ENCODE measurements at places on chromosomes 2 and 18. TPM values are rescaled to one million over a fixed set of nuclear protein-coding genes. Genes with fewer than 3 reads are reported as not detected.

DNA sequence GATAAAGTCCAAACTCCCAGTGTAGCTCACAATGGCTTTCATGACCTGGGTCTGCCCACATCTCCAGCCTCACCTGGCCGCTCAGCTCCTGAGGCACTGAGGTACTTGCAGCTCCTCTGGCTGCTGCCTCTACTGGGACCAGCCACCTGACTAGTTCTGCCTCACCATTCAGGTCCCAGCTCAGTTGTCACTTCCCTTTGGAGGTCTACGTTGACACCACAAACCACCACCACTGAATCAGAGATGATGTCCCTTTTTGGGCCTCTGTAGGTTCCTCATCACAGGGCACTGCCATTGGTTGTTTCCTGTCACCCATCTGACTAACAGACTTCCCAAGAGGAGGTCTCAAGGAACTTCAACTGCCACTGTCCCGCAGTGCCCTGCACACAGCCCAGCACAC, 21.2 kb downstream of the SPP2 start:
- no peak for DNase-seq

DNA sequence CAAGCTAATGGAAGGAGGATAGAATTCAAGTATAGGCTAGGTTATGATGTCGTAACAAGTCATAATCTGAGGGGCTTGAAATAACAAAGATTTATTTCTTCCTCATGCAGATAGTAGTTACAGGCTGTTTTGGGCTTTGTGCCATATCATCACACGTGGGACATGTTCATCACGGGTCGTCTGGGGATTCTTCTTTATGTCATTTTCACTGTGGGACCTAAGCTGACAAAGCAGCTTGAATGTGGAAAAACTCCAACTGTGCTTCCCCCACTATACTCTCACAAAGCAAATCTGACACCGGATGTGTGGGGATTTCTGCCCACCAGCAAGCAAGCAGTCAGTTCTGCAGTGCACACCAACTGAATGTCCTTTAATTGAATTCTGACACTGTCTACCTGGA, 124.8 kb downstream of the LTBP1 start:
- no peak for DNase-seq

DNA sequence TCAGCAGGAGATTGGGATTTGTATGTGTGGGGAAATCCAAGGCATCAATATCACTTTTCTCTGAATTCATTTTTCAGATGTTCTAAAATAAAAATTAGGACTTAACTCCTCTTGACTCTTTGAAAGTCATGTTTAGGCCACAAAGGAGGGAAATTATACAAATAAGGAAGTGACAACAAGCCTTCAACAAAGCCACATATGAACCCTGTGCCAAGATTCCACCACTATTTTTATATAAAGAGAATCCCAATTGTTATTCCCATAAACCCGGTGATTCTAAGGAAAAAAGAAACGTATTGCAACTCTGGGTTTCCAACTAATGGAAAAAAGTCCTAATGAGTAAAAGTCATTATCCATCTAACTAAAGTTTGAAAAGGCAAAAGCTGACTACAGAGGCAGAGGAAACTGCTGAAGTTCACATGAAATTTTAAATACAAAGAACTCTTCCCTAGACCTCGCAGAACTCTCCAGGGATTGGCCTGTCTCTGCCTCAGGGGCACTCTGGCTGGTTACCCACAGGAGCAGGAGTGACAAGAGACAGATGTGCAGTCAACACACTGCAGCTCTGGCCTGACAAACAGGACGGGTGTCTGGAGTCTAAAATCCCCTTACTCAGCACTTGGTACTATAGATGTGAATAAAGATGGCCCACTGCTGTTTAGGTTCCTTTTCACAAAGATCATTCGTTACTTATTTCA, 11.5 kb downstream of the NPC1 start:
- DNase-seq = no peak

DNA sequence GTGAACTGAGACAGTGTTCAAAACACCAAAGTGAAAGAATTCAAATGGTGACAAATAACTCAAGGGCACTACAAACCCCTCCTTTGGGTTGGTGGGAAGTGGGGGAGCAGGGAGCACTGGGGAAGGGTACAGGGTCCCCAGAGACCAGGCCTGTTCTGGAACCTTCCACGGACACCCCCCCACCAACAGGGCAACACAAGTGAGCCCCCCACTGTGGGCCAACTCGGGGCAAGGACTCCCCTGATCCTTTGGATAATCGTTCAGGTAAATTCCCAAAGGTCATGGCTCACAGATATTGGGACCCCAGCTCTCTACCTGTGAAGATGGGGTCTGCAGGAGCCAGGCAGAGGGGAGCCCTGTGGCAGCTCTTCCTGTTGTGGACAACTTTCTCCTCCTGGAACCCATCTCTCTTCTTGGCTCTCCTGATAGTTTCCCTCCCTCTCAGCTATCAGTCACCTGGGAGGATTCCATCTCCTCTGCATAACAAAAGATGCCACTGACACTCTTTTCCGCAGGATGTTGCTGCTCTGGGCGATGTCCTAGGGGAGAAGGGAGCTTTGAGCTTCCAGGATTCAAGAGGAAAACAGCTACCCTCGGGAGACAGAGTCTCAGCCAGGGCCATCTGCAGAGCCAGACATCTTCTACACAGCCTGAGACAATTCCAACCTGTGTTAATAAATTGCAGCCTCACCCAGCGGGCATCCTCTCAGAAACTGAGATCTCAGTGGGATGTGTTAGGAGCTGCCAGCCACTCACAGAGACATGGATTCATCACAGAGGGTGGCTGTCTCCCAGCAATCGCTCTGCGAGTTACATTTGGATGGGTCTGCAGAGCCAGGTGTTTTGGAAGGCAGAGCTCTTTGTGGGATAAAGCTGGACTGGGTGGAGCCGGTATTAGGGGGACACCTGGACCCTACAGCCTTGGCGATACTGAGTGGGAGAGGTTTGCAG, 35.4 kb downstream of the MBP start:
- DNase-seq = no peak

DNA sequence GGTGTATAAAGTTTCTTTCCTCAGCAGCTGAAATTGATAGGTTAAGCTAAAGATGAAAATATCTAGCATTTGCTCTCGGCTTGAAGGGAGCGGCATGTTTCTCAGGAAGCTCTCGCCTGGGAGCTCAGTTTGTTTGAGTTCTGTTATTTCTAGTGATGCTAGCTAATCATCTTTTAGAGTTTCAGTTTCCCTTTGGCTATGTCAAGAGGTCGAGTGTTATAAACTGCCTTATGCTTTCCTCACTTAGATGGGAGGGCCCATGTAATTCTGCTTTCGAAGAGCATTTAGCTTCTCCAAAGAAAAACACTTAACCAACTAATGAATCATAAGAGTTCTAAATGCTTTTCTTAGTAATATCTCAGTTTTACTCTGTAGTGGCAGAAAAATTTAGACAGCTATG, 33.6 kb downstream of the PLCL1 start:
- DNase-seq = no peak

DNA sequence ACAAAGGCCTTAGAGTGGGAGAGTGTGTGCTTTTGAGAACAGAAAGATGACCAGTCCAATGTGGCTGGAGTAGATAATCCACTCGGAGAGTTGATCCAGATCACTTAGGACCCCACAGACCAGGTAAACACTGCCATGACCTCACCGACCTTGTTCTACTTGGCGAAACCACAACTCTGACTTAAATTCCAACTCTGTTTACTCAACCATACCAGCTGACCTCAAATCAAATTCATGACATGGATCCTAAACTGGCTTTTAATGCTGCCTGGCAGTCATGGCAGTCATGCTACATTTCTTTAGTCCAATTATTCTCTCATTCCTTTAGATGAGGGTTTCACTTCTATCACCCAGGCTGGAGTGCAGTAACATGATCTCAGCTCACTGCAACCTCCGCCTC, 347.1 kb upstream of the FAM98A start:
- DNase-seq = no peak

- DNase-seq = no peak
Measured at GRCh38 chr2:16745466-16745865, 79.8 kb upstream of the CYRIA start.

- DNase-seq = no peak
Measured at GRCh38 chr2:75844651-75845050, 133.9 kb upstream of the GCFC2 start.

DNA sequence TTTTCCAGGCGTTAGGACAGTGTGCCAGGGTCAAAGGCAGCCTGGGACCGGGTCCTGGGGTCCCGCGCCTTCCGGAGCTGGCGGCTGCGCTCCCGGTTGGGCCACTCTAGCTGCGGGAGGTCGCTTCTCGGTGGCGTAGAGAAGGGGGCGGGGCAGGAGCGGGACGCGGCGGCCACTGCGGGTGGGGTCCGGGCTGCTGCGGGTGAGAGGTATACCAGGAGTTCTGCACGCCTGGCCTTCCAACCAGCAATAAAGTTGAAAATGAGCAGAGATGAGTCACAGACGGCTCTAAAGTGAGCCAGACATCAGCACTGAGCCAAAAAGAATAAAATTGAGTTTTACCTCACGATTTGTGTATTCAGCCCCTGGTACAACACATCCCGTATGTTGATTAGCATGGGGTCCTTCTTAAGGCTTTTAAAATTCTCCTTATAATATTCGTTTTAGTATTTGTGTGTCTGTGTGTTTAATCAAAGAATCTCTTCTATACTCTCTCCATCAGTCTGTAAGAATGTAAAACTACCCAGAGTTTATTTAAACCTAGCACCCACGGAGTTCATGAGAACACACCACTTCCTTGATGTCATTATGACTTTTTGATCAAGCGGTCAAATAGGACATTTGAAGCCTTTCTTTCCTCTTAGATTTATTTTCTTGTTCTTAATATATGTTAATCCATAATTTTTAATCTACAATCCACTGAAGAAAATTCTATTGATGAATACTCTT, at the start of gene C1GALT1C1L:
C1GALT1C1L (minus strand) TSS at position 108 of the 729 bp plus-strand sequence; CDS start at position 1, 107 bp downstream.
- peak; percentile 4 for DNase-seq

- DNase-seq = no peak
Measured at GRCh38 chr2:10160203-10160955, 37.8 kb downstream of the RRM2 start.

DNA sequence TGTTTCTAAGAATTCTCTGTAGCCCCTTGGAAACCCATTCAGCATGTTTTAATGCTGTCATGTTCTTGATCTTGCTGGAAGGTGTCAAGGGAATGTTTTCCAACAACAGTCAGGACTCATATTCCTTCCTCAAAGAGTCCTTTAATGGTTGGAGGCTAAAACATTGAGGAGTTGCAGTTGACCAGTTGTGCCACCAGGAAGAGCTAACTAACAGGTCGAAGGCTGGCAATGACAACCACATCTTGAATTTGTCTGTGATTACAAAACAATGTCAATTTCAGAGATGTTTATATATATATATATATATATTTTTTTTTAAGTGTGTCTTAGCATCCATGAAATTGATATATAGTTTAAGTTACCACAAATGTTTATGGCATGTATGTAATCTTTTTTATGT, 151.5 kb downstream of the INO80D start:
- DNase-seq = no peak

GRCh38 chr2:121903037-121903689, 147.7 kb downstream of the TSN start:
- no peak for DNase-seq

DNA sequence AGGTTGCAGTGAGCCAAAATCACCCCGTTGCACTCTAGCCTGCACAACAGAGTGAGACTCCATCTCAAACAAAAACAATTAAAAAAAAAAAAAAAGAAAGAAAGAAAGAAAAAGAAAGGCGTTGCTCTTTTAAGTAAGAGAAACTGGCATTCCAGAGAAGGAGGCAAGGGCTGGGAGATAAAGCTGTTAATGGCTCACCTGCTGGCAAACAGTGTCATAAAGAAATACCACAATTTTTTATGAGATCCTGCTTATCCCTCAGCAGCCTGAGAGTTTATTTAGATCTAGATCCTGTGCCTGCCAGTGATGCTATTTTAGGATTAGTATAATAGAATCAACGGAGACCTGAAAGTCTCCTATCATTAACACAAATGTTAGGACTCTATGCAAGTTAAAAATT, 16.3 kb downstream of the SLC19A3 start:
- no peak for DNase-seq

GRCh38 chr2:146818122-146818521, 1026.7 kb upstream of the ACVR2A start:
- no peak for DNase-seq

- no peak for DNase-seq
Measured at GRCh38 chr2:13694673-13695072, 937.8 kb upstream of the LRATD1 start.

DNA sequence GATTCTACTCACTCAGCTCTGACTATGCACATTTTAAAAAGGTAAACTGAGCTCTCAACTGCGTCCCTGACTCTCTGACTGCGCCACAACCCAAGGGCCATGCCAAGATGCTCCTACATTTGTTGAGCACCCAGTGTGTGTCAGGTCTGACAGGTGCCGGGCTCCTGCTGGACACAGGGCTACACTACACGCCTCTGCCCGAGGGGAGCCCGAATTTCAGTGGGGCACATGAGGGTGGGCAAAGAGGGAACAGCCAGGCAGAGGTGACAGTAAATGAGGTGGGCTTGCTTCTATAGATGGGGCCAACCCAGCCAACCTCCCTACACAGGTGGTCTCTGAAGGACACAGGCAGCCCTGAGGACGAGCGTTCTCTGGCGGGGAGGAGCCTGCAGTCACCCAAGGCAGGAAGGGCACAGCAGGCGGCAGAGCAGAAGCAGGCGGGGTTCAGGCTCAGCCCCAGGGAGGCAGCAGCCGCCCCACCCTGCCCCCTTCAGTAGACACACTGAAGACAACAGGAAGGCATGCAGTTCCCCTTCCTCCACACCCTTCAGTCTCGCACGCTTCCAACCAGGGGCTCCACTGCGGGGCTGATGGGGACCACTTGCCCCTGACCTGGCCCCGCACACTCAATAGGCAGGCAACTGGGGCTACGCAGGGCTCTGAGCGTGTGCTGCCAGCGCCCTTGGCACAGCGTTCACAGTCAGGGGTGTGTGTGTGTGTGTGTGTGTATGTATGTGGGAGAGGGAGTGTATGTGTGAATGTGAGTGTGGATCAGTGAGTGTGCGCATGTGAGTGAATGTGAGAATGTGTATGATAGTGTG, 98.4 kb downstream of the UXS1 start:
- no peak for DNase-seq

DNA sequence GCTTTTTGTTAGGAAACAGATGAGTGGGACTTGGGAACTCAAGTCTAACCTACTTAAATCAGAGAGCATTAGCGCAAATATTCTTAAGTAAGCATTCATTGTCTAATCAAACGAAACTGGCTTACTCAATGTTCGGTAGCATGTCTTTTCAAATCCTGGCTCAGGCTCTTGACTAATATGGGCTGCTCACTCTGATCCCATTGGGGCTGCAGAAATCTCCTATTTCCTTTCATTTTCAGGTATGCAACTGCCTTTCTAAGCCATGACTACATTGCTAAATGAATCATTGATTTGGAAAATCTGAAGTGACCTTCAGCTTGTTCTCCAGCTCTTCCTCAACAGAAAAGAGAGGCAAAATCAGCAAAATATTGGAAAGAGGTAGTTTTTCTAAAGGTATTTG, 2084.4 kb upstream of the PIK3C3 start:
- no peak for DNase-seq

The AMER3 gene
- not detected for total RNA-seq

The GCKR gene
- total RNA-seq = 0.33 TPM

The DLX1 gene
- total RNA-seq = 3.5 TPM

The KLHL14 gene
- total RNA-seq = 6.7 TPM

The REEP1 gene
- 0.23 TPM for total RNA-seq

The PSMA8 gene
- not detected for total RNA-seq

The ARL4C gene
- 151 TPM for total RNA-seq

The SERPINB12 gene
- not detected for total RNA-seq

The NEU4 gene
- total RNA-seq = 10.0 TPM

The FBXO48 gene
- total RNA-seq = 0.74 TPM

The KLHL41 gene
- total RNA-seq = 0.72 TPM

The LBX2 gene
- 9.6 TPM for total RNA-seq

The INHA gene
- 1.2 TPM for total RNA-seq

The MC2R gene
- 0.05 TPM for total RNA-seq

The LYG1 gene
- total RNA-seq = 0.23 TPM

The KYNU gene
- total RNA-seq = not detected

The CTLA4 gene
- total RNA-seq = 0.08 TPM

The TDRD15 gene
- not detected for total RNA-seq

All from Panc1 (cell line).